ENCODE measurements at places on chromosomes 13 and 19.

DNA sequence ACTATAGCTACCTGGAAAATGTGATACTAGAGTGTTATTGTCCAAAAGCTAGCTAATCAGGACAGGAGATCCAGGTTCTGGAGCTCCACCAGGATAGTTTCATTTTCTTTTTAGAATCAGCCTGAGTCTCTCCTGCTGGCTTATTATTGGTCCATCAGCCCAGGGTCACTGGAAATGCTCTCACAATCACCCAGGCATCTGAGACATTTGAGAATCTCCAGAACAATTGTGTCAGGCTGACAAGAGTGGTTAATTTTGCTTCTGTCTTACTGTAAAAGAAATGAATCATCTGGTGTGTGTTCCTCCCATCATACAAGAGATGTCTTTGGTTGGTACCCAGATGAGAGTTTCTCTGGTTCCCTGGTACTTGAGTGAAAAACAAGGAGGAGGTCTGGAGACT, 43.6 kb upstream of the ZNF681 start:
- peak; percentile 33 for DNase-seq

- DNase-seq, result no peak
These were observed 21.8 kb upstream of the RBM26 start for GRCh38 chr13:79427883-79428282.

- no peak for DNase-seq
These were observed 52.9 kb downstream of the MBNL2 start for GRCh38 chr13:97274829-97275649.

DNA sequence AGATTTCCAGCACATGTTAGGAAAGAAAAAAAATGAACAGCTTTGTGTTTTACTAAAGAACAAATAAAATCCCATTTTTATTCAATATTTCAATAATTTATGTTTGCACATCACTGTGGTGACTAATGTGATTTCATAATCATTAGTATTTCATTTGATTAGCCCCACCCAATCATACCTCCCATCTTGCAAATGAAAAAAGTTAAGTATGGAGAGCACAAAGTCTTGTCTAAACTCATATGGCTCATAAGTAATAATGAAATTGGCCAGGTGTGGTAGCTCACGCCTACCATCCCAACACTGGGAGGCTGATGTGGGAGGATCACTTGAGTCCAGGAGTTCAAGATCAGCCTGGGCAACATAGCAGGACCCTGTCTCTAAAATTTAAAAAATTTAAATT, 3.8 kb downstream of the ZNF490 start:
- no peak for DNase-seq

GRCh38 chr13:46516599-46517338, 36.2 kb upstream of the LRCH1 start:
- no peak for DNase-seq

- DNase-seq, result no peak
These were observed 201.2 kb downstream of the LHFPL6 start for GRCh38 chr13:39401756-39402155.

All from CD4-positive, alpha-beta T cell treated with Interleukin-2 at 100 ng/mL for 4 hours (primary cell).